ENCODE measurements at places on chromosomes 16 and 17. TPM values are rescaled to one million over a fixed set of nuclear protein-coding genes. Genes with fewer than 3 reads are reported as not detected.

DNA sequence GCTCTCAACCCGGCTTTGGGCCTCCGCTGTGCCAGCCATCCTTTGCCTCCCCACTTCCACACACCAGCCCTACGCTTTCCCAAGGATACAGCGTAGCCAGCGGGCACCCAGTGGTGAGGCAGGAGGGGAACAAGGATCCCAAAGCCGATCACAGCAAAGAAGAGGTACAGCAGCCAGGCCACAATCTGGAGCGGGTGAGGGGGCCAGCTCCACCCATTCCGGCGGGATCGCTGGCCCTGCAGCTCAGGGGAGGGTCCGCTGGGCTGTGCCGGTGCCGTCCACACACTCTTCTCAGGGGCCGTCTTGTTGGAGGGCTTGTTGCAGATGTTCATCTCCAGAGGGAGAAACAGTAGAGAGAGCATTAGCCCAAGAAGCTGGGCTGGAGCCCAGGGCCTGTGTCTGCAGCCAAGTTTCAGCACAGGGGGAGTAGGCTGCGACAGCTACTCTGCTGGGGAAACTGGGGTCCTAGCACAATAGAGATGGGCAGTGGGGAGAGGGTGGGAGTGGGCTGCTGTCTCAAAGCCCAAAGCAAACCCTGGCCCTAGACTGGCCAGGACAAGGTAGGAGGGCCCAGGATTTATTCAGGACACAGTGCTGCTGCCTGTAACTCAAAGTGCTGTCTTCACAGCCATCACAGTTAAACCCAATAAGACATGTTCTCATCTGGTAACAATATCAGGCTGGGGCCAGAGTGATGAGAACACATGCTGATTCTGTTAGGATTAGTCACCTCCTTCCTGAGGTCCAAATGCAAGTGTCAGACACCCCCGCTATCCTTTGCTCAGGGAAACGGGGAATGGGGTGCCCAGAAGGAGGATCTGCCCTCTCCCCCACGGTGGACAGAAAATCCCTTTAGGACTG lies 9.9 kb downstream of the ZDHHC1 start:
- DNase-seq = no peak

DNA sequence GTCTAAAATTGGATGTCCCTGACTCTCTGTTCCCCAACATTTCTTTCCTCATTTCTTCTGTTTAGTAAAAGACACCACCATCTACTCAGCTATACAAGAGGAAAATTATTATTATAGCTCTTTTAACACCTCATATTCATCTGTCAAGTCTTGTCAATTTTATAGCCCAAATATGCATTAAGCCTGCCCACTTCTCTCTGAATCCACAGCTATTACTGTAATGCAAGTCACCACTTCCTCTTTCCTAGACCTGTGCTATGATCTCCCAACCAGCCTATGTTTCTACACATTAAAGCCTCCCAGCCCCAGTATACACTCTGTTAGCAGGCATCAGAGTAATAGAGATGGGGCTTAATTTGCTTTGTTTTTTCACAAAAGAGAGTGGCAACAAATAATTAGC lies 252.9 kb downstream of the GRIN2A start:
- no peak for DNase-seq

GRCh38 chr17:80195671-80196529 lies 24.2 kb downstream of the SGSH start:
- no peak for DNase-seq

- no peak for DNase-seq
Observed at GRCh38 chr16:87688876-87689815, 76.6 kb downstream of the KLHDC4 start.

DNA sequence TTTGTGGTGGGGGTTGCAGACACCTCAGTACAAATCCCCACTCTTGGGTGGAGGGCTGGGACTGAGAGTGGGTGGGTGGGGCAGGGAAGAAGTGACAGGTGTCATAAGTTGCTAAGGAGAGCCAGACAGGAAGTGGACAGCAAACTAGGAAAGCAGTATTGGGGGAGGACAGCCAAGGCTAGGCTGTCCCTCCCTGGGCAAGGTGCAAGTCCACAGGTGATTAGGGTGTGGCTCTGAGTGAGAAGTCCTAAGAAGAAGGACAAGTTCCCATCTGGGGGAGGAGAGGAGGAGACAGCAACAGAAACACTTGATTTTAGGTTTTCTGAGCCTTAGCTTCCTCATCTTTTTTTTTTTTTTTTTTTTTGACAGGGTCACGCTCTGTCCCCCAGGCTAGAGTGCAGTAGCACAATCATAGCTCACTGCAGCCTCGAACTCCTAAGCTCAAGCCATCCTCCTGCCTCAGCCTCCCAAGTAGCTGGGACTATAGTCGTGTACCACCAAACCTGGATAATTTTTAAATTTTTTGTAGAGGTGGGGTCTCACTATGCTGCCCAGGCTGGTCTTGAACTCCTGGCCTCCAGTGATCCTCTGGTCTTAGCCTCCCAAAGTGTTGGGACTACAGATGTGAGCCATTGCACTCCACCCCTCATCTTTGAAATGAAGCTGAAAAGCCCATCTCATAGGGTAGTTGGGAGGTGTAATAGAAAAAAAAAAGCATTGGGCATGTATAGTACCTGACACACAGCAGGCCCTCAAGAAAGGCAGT lies 2.5 kb downstream of the MAPK3 start:
- DNase-seq = no peak

- no peak for DNase-seq
Observed at GRCh38 chr17:50203086-50203485, 1.7 kb upstream of the COL1A1 start.

DNA sequence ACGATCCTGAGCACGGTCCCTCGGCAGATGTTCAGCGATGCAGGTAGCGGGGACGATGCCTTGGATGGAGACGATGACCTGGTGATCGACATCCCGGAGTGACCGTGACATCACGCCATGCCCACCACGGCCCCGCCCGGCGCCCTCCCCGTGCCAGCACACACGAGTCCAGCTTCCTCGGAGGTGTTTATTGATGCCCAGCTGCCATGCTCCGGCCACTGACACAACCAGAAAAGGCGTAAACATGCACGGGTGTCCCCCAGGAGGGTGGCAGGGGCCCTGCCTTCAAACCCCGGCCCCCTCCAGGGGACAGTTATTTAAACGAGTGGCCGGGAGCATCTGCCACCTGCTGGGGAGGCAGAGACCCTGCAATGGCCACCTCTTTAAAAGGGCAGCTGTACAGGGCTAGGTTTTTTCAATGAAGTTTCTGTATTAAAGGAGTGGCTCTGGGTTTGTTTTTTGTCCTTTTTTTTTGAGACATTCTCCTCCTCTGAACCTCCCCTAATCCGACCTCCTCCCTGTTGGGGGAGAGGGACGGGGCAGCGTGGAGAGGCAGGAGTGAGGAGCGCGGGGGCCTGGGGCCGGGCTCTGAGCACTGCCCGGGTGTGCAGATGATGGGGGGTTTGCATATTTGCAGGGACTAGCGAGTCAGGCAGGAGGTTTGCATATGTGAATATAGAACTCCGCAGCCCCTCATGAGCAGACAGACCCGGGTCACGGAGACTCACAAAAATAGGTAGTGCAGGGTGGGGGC lies 5.3 kb downstream of the DOC2A start:
- DNase-seq = no peak

DNA sequence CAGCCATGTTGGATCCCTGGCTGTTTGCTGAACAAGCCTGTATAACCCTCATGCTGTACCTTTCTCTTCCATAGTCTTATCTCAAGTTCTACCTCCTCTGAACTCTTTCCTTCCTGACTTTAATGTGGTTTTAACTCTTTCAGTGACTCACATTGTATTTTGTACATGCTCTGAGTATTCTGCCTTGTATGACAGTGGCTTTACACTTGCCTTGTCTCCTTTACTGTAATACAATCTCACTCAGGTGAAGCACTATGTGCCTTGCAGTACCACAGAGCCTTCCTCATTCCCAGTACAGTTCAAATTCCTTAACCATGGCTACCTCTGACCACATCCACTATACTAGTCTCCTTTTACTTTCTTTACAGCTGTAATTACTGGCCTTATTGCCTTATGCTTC lies 14.1 kb downstream of the PSMD11 start:
- DNase-seq = no peak

DNA sequence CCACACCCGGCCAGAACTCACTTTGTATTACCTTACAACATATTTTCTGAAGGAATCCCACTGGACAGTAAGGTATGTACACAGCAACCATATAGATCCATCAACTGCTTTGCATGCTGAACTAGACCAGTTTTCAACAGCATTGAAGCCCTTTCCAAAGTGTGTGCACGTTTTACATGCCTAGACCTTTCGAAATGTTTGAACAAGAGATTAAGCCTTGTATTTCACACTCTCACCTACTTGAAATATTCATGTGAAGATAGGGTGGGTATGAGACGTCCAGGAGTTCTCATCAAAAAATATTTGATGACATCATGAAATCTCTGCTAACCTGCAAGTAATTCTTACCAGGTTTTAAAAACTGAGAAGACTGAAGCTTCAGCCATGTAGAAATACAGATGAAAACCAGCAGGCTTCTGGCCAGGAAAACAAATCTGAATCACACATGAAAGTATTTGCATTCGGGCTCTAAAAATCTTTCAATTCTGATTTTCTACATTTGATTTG lies 387.0 kb upstream of the PSMD7 start:
- DNase-seq = no peak

DNA sequence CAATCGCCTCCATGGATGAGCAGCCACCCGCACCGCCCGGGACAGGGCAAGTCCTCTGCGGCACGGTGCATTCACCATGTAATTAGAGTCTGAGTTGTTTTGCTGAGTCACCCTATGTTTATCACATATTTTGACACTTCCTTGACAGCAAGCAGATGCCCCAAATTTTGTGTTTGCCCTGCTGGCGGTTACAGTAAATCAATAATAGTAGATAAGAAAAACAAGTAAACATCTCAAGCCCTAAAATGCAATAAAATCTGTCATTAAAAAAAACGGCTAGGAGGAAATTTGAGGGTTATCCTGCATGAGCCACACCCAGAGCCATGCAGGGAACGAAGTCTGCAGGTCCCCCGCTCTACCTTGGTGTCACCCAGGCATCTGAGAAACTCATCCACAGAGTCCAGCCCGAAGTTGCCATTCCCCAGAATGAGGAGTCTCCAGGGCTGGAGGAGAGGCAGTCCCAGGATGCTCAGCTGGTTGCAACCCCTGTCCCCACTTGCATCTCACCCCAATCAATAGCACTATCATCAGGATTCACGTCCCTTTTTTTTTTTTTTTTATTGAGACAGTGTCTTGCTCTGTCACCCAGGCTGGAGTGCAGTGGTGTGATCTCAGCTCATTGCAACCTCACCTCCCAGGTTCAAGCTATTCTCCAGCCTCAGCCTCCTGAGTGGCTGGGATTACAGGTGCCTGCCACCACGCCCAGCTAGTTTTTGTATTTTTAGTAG lies 16.5 kb upstream of the ST6GALNAC1 start:
- no peak for DNase-seq

DNA sequence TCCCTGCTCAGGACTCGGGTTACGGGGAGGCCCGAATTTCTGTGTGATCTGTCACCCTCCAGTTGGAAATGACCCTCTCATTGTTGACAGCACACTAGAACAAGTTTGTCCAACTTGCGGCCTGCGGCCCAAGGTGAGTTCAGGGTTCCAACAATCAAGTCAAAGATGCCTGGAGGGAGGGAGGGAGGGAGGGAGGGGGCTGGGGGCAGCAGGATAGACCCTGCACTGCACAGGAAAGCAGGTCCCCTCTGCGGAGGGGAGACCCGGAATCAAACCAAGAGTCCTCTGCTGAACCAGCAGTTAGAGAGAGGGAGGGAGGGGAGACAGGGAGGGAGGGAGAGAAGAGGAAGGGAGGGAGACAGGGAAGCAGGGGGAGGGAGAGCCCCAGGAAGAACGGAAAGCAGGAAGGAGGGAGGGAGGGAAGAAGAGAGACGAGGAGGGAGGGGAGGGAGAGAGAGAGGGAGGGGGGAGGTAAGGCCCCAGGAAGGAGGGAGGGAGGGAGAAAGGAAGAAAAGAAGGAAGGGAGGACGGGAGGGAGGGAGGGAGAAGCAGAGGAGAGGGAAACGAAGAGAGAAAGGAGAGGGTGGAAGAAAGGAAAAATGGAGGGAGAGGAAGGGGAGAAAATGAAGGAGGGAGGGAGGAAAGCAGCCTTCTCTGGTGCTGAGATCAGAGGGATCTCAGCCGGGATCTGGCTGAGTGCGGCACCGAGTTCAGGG lies 96.7 kb upstream of the CDH5 start:
- no peak for DNase-seq

PLD2 gene
- total RNA-seq = 59.1 TPM

CD300E gene
- total RNA-seq = 0.73 TPM

CACNG3 gene
- not detected for total RNA-seq

ORMDL3 gene
- total RNA-seq = 147 TPM

DNAAF8 gene
- total RNA-seq = 0.91 TPM

TP53TG3 gene
- total RNA-seq = not detected
